ENCODE measurements at places on chromosomes 11 and 22. TPM values are rescaled to one million over a fixed set of nuclear protein-coding genes. Genes with fewer than 3 reads are reported as not detected.

Gene GGTLC3
- not detected for total RNA-seq

Gene OR8D4
- not detected for total RNA-seq

Gene MUC6
- not detected for total RNA-seq

GRCh38 chr11:2818503-2818902 is 67.1 kb downstream of the CDKN1C start:
- no peak for DNase-seq

Gene KAT5
- total RNA-seq: 68.6 TPM

DNA sequence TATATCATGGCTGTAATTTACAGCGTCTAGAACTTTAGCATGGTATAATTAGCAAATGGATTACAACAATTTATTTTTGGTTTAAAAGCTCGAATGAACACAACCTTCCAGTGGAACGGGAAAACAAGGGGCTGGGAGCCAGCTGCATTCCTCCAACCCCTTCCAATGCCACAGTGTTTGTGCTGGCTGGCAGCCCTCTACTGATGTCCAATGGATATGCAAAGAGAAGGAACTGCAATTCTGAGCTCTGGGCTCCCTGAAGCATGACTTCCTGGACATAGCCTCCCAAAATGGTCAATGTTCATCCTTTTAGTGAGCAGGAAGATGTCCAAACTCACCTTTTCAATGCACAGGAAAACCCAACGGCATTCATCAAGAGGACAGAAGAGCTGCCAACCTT is 288.3 kb downstream of the TENM4 start:
- DNase-seq: no peak

DNA sequence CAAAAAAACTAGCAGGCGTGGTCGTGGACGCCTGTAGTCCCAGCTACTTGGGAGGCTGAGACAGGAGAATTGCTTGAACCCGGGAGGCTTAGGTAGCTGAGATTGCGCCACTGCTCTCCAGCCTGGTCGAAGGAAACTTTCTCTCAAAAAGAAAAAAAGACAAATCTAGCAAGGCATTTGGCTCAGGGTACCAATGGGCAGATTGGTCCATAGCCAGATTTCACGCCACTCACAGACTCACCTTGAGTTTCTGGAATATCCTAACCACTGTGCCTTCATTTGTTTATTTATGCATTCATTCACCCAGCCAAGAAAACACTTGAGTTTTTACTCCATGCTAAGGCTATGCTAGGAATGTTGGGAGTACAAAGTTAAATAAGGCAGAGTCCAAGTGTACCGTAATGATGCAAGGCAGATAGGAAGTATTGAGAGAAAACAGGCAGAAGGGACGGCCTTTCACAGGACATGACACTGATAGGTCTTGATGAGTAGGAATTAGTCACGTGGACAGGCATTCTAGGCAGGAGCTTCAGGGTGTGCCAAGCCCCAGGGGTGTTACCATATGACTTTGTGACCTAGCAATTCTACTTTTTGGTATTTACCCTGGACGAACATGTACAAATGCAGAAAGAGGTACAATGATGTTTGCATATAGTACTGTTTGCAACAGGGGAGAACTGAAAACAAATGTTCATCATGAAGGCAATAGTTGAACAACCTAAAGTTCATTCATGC is 3.0 kb upstream of the PACSIN3 start:
- no peak for DNase-seq

Gene RASSF7
- 45.4 TPM for total RNA-seq

DNA sequence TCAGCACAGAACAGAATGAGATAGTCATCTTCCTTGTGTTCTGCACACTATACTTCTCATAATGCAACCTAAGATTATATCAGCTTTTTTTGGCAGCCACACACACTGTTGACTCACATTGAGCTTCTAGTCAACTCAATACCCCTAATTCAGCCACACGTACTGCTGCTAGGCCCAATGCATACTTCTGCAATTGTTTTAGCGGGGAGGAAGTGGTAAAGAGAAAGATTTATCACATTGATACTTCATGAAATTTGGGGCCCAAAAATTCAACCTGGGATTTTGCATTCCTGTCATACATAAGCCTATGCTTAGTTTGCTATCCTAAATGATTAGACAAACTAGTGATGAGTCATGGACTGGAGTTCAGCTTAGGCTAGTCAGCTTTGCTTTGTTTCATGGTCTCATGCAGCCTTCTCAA is 8.6 kb upstream of the UPB1 start:
- DNase-seq: no peak

Gene KBTBD3
- 5.1 TPM for total RNA-seq

DNA sequence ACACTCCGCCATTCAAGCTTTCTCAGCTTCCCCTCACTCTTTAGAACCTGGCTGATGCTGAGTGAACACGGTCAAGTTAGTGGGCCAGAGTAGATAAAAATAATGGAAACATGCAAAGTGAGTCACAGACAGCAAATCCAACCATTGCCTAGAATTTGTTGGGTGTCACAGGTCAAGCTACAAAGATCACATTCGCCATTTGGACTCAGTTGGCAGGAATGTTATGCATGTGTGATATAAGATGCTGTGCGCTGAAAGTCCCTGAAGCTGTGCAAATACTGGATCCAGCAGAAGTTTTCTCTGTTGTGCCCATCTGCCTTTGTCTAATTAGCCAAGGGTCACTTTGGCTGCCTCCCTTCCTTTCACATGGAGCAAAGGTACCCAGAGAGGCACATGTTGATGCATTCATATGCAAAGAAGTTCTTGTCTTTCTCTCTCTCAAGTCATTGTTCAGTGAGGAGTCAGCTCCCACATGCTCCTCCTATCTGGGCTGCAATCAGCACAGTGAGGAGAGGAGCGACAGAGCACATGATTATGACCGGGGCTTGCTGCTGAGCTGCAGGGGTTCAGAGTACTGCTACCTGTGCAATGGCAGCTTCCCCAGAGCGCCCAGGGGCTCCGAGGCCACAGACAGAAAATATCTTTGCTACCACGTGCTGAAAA is 39.7 kb downstream of the FLI1 start:
- DNase-seq: peak; percentile 43

GRCh38 chr11:100793525-100793924 is 106.4 kb downstream of the ARHGAP42 start:
- no peak for DNase-seq

- no peak for DNase-seq
Observed at GRCh38 chr22:31945971-31946680, 1.8 kb downstream of the YWHAH start.

DNA sequence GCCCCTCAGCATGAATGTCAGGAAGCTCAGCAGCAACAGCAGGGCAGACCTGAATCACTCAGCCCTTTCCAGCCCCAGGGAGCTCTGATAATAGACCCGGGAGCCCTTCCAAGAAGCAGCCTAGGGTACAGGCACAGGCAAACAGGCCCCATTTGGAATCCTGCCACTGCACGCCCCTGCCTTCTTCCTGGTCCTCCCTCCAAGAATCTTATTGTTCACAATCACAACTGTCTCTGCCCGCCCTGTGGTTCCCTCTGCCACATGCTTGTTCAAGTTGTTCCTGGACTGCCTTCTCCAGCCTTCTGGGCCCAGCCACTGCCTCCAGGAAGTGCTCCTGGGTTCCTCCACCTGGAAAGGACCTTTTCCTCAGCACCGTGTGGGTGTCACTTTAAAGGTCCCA is 54.6 kb downstream of the LRRC32 start:
- DNase-seq: no peak

Gene HTR3A
- not detected for total RNA-seq

DNA sequence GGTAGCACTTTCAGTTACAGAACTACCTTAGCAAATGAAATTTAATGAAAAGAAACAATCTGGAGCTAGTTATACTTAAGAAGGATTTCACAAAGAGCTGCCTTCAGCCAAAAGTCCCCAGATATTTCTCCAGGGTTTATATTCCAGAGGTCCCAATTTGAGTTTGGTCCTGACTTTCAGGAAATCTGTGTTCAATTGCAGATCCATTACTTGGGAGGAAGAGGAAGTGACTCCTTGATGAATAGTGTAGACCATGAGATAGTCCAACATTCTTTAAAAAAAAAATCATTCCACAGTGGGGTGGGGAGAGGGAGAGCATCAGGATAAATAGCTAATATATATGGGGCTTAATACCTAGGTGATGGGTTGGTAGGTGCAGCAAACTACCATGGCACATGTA is 117.6 kb upstream of the ARHGAP20 start:
- DNase-seq: no peak

Measured in naive thymus-derived CD4-positive, alpha-beta T cell (primary cell).